ENCODE measurements at places on chromosomes 3 and 15.

GRCh38 chr15:90297021-90297420 lies 31.5 kb downstream of the NGRN start:
- DNase-seq: no peak

GRCh38 chr3:114878114-114878839 lies 268.8 kb downstream of the ZBTB20 start:
- no peak for DNase-seq

GRCh38 chr3:159234306-159234705 lies 432.5 kb downstream of the MFSD1 start:
- DNase-seq: no peak

DNA sequence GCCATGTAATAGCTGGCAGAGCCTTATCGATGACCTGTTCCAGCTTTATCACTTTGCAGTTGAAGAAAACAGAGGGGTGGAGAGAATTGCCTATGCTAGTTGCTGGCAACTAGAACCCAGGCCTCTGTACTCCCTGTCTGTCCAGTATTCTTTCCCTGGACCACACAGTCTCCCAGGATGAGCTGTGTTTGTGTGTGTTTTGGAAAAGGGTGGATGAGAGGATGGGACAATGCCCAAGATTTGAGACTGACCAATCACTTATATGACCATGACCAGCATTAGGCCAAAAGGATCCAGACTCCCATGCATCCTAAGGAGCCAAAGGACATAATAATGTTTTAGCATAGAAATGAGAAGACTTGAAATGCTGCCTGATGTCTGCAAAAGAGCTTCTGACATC lies 102.6 kb downstream of the CD200R1L start:
- no peak for DNase-seq

DNA sequence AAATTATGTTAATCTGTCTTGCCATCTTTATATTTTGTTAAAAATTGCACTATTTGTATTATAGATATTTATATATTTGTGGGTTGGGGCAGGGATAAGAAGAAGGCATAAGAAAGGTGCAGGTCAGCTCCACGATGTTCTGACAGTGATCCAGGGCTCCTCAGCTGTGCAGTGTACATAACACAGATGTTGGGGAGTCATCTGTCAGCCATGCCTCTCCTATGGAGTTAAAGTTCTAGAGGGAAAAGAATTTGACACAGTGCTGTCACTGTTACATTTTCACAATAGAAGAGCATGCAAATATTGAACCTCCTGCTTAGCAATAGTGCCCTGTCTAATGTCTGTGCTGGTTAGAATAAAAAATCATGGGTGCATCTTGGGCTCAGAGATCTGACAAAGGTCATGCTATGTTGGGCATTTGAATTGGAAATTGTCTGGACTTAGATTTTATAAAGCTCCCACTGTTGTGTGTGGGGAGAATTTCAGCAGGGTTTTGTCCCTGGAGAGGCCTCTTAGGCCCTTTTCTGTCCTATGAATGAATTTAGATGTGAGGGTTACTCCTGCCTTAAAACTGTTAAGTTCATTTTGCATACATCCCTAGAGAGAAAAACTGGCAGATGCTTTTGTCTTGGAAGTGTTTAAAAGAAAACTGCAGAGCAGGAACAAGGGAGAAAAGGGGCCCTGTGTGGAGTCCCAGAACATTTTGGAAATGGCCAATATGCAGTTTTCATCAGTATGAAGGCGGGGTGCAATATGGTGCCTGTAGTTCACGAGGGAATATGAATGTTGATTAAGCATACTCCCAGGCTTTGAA lies 20.4 kb downstream of the CDIN1 start:
- no peak for DNase-seq
